Endothelial cell of umbilical vein (primary cell): ENCODE measurements at places on chromosomes 2 and 18. TPM values are rescaled to one million over a fixed set of nuclear protein-coding genes. Genes with fewer than 3 reads are reported as not detected.
A peak's percentile ranks its signal among the peaks of the same experiment; 100 is the strongest.

DNA sequence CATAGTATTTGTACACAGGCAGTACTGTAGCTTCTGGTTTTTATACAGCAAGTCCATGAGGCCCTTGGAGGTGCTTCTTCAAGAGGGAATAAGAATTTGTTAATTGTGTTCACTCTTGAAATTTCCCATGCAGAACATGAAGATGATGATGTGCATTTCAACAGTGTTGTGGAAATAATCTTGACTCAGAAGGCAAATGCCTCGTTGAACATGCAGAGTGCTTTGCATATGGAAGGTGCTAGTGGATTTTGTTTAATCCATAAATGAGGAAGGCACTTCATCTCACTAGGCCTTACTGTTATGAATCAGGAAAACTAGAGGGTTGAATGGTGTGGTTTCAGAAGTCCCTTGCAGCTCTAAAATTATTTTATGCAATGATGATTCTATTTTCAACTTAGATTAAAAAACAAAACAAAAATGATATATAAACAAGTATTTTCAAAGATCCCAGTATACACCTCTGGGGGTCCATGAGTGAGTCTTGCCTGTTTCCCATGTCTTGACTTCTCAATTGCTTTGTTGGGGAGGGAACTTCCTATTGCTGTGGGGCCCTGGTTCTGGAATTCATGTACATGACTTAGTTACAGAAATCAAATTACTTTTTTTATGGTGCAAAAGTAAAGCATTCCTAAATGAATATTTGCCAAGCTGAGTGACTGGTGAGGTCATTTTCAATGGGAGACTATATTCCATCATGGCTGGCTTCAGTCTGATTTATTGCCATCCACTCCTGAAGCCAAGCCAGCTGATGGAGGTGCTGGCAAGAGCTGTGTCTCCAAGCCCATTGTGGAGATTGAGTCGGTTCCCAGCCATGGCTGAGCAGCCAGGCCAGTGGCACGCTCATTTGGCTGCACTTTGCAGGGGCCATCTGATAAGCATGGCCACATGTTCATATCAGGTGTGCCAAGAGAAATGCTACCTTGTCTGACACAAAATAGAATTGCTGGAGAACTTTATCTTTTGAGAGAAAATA lies 56.5 kb downstream of the MGAT5 start:
- peak; percentile 84 for DNase-seq

TUBA3E gene
- not detected in 2 replicates for total RNA-seq

RND3 gene
- 132 and 158 TPM in 2 replicates for total RNA-seq

- DNase-seq = no peak
These were observed 74.2 kb downstream of the OTX1 start for GRCh38 chr2:63124850-63125249.

DNA sequence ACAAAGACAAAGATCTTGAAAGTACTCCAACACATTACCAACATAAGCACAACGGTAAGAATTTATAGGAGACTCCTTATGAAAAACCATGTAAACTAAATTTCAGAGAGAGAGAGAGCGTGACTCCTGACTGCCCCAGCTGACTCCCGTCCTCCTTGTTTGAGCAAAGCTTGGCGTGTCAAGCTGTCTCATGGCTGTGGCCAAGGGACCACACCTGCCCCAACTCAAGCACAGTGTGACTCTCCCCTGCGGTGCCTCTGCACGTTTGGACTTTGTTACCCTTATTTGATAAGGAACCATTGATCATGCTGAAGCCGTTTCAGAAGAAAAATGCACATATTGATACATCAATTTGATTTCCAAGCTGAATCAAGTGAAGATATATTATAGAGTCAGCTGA lies 124.8 kb downstream of the COL6A3 start:
- DNase-seq = no peak

DNA sequence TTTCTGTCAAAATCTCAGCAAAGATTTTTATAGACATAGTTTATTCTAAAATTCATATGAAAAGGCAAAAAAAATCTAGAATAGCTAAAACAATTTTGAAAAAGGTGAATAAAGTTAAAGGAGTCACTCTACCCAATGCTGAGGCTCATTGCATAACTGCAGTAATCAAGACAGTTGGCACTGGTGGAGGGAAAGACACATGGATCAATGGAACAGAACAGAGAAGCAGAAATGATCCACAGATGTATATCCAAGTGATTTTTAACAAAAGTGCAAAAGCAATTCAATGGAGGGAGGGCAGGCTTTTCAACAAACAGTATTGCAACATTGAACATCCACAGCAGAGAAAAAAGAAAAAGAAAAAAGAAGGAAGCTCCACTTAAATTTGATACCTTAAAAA lies 162.8 kb downstream of the RBM43 start:
- DNase-seq = no peak

- no peak for DNase-seq
These were observed 54.8 kb downstream of the CDC42EP3 start for GRCh38 chr2:37616677-37617005.

MYO5B gene
- 1.1 and 1.4 TPM in 2 replicates for total RNA-seq

- DNase-seq = no peak
These were observed 133.9 kb downstream of the ATP9B start for GRCh38 chr18:79203017-79203605.

GRCh38 chr18:59229701-59230443 lies 9.9 kb downstream of the GRP start:
- DNase-seq = no peak

CNGA3 gene
- total RNA-seq = not detected in 2 replicates

DNA sequence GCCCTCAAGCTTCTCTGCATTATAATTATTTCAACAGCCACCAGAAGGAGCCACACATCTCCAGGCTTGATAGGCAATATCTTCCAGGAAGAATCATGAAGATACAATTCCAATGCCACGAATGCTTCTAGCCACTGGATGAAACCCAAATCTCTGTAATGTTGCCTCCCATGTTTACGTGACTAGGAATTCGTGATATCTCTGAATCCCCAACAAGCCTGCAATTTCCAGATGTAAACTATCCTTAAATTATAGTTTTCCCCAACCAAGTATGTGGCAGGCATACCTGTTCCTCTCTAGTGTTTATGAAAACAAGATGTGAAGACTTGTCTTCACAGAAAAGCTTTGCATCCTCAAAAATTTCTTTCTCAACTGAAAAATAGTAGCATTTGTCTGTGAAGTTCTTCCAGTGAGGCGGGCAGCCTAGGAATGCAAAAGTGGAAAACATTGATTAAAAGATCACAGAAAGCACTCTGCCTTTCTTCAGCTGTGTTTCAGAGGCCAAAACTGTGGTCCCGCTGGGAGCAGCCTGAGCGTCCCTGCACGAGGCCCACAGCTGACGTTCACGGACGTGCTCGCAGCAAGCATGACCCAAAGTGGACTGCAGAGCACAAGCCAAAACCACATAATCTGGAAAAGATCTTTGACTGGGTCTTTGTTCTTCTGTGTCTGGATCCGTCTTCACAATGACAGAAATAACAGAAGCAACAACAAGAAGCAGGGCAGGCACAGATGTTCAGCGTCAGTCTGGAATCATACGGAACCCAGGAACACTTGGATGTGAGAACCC lies 65.1 kb upstream of the THOC1 start:
- no peak for DNase-seq

GRCh38 chr2:33511141-33511540 lies 34.7 kb downstream of the RASGRP3 start:
- no peak for DNase-seq

GRCh38 chr18:80238651-80239260 lies 8.6 kb downstream of the PARD6G start:
- DNase-seq = no peak

DNA sequence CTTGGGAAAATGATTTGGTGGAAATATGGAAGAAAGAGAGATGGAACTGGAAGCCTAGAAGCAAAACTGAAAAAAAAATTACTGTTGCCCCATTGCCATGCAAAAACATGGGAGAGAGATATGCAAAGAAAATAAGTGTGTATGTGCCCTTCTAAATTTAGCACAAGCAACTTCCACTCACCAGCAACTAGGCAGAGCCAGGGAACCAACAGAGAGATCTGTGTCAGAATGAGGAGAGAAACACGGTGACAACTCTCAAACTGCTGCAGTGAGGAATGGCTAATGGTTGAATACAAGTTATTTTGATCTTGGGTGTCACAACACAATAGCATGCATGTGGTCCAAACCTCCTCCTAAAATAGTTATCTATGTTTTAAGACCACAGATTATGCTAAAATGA lies 10.9 kb downstream of the DSC2 start:
- DNase-seq = no peak

DNA sequence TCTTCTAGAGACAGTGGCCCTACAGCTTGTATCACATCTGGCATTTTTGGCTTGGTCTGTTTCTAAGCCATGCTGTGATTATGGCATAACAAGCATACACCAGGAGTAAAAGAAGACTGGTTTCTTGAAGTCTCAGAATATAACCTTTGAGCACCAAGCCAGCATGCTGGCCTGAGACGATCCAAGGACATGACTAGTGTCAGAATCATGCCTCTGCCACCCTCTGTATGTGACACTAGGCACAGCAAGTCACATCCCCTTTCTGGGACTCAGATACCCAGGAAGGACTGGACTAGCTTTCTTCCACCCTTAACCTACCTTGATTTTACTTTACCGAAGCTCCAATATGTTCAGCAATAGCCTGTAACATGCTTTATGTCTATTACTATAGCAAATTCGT lies 345.5 kb downstream of the SETBP1 start:
- DNase-seq = no peak

TGFA gene
- total RNA-seq = 0.12 and 0.22 TPM in 2 replicates

DNA sequence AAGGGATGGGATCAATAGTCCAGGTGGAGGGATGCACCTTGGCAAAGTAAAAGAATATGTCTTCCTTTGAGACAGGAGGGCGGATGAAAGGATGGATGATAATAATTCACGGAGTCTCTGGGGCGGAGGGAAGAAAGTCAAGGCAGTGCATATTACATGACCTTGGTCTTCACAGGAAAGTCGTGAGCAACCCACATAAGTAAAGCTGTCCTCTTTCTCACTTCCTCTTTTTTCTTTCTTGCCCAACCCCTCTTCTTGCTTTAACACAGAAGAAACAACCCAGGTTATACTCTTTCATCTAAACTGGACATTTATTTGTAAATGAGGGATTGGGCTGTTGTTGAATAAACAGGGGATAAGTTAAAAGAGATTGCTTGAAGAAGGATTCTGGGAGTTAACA lies 168.7 kb upstream of the SKOR2 start:
- DNase-seq = no peak

- no peak for DNase-seq
These were observed 157.0 kb downstream of the MGAT5 start for GRCh38 chr2:134410831-134411231.

DNA sequence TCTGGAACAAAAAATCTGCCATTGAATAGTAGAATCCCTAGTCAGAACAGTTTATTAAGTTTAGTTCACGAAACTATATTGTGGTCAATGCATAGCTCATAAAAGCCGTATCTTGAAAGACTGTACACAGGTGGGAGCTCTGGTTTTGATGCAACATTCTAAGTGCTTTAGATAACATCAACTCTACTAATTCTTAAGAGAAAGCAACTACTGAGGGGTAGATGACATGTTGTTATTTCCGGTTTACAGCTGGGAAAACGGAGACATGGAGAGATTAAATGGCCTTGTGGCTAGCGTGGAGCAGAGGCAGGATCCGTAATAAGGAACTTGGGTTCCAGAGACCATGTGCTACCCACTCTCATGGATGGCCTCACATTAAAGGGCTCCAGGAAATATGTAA lies 4.2 kb upstream of the ITGA6 start:
- no peak for DNase-seq

- DNase-seq = no peak
These were observed 161.0 kb downstream of the RAPGEF4 start for GRCh38 chr2:172896661-172897081.

GRCh38 chr2:127640082-127641072 lies 5.6 kb upstream of the GPR17 start:
- DNase-seq = no peak

C2orf80 gene
- total RNA-seq = not detected in 2 replicates

DNA sequence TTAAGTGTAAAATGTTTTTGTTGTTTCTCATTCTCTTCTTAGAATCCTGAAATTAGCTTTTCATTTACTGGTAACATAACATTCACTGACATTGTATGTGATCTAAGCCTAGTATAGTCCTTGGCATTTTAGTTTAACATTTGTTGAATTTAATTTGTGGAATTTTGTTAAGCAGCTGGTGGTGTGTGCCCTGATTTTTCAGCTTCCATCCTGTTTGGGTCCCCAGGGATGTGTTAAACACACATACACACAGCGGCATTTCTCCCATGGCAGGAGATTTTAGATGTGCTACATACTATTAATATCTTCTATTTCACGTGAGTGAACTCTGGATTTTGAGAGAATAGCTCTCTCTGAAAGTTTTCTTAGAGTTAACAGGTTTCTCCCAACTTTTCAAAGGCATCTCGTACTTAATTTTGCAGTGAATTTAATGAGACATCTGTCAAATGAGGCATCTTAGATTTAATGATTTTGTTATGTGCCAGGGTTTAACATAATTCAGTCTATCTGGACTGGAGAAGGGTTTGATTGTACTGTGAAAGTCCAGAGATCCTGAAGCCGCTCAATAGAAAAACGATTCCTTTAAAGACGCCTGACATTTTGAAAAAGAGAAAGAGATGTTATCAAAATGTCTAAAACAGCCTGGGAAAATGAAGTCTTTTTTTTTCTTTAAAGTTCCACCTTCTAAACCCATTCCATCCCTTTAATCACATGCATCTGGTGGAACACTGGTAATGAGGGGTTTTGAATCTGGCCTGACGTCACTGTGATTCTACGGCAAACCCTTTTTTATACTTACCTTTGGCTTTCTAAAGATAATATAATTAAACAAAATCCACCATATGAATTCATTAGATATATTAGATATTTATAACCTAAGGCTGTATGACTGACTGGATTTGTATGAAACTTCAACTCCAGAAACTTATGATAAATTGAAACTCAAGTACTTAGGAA lies 6.8 kb downstream of the PHLPP1 start:
- no peak for DNase-seq

GRCh38 chr18:76984193-76985155 lies 148.1 kb downstream of the MBP start:
- DNase-seq = no peak

ICOS gene
- total RNA-seq = not detected in 2 replicates

TCF23 gene
- total RNA-seq = not detected in 2 replicates

GRCh38 chr2:98483257-98483861 lies 38.7 kb downstream of the INPP4A start:
- no peak for DNase-seq

IL1A gene
- total RNA-seq = 0.99 and 1.4 TPM in 2 replicates
